ENCODE measurements at places on chromosomes 5 and 9.
A peak's percentile ranks its signal among the peaks of the same experiment; 100 is the strongest.

DNA sequence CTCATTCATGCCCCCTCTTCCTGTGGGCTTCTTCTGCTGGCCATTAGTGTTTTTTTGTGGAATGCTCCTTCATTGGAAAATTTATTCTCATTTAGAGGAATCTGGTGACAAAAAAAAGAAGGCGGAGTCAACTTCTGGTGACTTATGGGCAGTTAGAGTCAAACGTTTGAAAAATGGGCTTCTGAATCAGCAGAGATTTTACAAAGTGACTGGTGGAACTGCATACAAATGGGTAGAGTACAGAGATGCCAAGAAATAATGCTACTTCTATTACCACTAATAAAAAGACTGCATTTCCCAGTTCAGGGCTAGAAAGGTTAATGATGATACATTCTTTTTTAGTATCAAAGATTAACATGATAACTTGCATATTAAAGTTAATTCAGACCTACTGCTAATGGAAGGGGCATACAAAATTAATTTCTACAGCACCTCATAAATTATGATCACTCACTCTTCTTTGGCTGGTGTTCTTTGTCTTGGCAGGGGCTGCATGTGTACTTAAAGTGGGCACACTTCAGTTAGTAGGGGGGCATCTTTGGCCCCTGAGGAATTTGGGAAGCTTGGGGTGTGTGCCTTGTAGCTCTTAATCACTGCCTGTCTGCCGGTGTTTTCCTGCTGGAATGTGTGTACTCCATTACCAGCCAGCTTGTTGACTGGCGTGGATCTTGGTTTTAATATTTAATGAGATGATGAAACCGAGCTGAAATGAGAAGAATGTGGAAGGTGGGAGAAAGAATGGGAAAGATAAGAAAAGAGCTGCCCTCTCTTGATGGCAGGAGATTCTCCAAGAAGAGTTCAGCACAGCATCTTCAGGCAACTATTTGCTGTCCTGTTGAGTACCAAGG lies 148.9 kb downstream of the DOCK2 start:
- DNase-seq, result no peak

GRCh38 chr5:173913686-173914321 lies 25.7 kb downstream of the CPEB4 start:
- DNase-seq, result no peak

DNA sequence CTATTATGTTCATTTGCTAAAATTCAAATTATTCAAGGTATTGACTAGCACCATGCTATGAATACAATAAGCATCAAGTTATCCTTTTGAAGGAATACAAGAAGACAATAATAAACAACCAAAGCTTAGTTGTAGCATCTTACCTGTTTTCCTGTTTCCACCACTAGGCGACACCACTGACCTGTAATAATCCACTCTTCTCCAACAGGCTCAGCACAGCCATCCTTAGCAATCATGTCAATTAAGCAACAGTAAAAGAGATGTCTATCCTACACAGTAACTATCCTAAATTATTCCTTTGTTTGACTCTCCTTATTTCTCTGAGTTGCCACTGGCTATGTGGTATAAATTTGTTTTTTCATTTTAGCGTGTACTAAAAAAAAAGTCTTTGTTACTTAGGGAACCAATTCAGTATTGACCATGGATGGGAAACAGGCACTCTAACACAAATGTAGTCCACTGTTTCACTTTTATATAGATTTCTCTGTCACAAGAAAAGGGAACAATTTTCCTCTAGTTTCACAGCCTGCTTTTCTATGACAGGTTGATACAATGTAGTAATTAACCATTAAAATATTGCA lies 46.2 kb downstream of the PCA3 start:
- DNase-seq, result no peak

GRCh38 chr9:34929506-34930102 lies 28.5 kb upstream of the PHF24 start:
- peak; percentile 49 for DNase-seq

- DNase-seq, result no peak
Observed at GRCh38 chr9:31759703-31760102, 624.7 kb upstream of the ACO1 start.

DNA sequence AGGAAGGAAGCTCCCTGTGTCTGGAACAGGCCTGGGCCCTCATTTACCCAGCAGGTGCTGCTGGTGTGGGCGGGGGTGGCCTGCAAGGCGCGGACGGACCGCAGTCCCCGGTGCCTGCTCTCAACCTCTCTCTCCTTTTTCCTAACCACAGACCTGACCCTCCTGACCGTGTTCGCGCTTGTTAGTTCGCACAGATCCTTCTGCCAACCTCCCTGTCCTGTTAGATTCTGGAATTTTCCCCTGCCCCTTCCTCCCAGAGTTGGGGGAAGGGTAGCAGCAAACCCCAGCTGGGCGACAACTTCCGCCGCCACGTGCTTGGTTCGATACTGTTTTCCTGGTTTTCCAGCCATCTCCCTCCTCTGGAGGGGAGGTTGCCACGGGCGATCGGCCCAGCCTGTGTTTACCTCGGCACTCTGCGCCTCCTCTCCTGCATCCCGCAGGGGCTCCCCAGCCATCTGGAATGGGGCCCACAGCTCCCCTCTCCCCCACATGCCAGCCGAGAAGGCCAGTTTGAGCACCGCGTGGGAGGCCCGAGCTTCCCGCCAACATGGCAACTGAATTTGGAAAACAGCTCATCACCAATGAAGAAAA lies 70.8 kb upstream of the UNC5A start:
- peak; percentile 8 for DNase-seq

DNA sequence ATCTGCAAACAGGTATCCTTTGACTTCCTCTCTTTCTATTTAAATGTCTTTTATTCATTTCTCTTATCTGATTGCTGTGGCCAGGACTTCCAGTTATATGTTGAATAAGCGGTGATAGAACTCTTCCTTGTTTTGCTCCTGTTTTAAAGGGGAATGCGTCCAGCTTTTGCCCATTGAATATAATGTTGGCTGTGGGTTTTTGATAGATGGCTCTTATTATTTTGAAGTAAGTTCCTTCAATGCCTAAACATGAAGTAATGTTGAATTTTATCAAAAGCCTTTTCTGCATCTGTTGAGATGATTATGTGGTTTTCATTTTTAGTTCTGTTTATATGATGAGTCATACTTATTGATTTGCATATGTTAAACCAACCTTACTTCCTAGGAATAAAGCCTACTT lies 300.5 kb upstream of the CTNND2 start:
- DNase-seq, result no peak

DNA sequence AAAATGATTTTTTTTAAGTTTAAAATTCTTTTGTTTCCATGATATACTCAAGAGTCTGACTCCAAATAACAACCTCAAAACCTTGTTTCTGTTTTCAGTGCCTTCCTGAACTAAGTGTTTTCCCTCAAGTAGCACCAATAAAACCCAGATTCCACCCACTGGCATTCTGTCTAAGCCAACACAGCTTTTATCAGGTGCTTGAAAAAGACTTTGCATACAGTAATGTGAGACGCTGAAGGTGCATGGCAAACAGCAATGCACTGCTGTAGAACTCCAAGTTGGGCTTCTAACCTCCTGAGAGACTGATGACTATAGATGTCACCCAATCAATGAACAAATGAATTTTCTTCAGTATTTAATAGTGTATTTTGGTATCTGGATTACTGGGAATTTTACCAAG lies 95.7 kb downstream of the NFIB start:
- no peak for DNase-seq

- DNase-seq, result no peak
Observed at GRCh38 chr9:106970219-106970975, 107.4 kb downstream of the ZNF462 start.

GRCh38 chr5:91302305-91302704 lies 80.8 kb downstream of the ARRDC3 start:
- no peak for DNase-seq

- DNase-seq, result peak; percentile 55
Observed at GRCh38 chr5:40277161-40277906, 402.4 kb upstream of the PTGER4 start.

GRCh38 chr5:133473291-133473690 lies 139.1 kb downstream of the FSTL4 start:
- DNase-seq, result no peak

GRCh38 chr5:61280205-61280604 lies 51.9 kb upstream of the ZSWIM6 start:
- no peak for DNase-seq

DNA sequence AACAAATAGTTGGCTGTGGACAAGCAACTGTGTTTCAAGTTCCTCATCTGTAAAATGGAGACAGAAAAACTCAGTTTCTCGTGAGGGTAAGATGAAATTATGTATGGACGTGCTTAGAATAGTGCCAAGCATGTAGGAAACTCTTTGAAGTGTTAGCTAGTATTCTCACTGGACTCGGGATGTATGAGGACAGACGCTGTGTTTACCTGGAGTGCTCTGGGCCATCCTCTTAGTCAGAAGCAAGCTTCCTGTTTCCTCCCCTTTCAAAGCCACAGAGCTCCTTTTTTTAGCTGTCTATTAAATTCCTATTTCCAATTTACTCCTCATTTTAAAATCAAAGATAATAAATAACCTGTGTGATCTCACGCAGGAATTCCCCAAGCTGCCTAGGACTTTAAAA lies 23.8 kb upstream of the IQGAP2 start:
- no peak for DNase-seq

GRCh38 chr9:20043461-20043860 lies 254.6 kb upstream of the SLC24A2 start:
- no peak for DNase-seq

- no peak for DNase-seq
Observed at GRCh38 chr5:175214152-175214551, 229.8 kb downstream of the DRD1 start.

- no peak for DNase-seq
Observed at GRCh38 chr9:20302197-20302596, 320.1 kb downstream of the MLLT3 start.

- DNase-seq, result no peak
Observed at GRCh38 chr5:31397926-31398557, 133.9 kb downstream of the DROSHA start.

- DNase-seq, result no peak
Observed at GRCh38 chr5:14572385-14572784, 9.2 kb upstream of the OTULINL start.

DNA sequence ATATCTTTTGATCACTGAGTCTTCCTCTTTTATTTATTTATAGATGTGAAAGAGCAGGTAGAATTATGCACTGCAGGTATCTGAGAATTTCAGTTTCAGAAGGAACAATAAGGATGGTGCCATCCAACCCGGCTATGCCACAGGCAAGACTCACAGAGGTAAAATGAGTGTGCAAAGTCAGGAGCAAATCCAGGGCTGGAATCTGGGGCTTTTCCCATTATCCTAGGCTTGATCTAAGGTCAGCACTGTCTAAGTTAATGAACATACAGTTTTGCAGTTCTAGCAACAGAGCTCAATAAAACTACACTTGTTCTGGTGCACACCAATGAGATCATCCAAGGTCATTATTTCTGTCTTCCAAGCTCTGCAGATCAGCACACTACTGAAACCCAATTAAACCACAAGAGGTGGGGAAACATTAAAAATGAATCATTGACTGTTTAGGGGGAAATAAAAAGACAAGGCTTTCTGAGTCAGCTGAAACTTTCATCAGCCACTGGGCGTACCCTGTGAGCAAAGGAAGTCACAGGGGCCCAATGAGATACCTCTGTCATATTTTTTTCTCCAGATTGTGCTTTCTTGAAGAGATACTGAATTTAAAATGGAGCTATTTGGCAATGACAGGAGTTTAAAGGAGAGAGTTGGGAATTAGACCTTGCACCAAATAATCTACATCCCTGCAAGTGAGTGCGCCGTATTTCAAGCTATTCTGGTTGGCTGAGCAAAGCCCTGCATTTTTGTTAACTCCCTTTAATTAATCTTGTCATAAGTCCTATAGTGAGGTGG lies 662.2 kb upstream of the ZNF608 start:
- DNase-seq, result no peak

DNA sequence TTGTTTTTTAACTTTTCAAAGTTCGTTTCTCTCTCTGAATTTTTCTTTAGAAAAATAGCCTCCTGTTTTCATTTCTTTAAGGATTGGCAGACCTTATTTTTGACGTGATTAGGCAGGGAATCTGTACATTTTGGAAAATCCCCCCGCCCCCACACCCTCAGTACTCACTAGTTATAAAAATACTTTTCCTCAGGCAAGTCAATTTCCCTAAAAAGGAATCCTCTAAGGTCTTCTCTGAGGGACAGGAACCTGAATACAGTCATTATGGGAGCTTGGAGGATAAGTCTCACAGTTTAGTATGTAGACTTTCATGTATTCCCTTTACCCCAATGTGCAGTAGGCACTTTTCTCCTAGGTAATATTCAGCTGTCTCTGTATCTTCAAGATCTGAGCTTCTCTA lies 3.9 kb upstream of the FER start:
- no peak for DNase-seq

GRCh38 chr5:175797521-175798038 lies 73.8 kb upstream of the CPLX2 start:
- no peak for DNase-seq

DNA sequence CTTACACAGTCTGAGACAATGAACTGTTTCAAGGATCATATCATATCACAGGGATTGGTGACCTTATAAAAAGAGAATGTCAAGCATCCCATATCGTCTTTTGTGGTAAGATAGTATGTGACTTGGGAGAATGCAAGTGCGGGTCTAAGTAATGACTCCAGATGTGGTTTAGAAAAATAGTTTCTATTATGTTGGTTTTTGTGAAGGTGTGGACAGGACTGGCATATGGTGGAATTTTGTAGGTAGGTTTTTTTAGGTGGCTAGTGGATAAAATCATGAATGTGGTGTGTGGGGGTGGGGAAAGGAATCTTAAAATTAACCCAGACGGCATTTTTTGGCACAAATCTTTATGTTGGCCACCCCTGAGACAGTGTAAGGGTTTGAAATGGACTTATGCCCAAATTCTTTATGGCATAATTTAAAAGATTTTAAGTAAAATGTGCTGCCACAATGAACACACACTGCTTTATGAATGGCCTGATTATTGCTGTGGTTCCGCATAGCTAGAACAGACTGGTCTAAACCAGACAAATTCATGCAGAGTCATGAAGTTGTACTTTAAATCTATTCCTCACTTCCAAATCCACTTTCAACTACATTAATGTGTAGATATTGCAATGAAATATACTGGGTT lies 204.8 kb upstream of the HAPLN1 start:
- no peak for DNase-seq

DNA sequence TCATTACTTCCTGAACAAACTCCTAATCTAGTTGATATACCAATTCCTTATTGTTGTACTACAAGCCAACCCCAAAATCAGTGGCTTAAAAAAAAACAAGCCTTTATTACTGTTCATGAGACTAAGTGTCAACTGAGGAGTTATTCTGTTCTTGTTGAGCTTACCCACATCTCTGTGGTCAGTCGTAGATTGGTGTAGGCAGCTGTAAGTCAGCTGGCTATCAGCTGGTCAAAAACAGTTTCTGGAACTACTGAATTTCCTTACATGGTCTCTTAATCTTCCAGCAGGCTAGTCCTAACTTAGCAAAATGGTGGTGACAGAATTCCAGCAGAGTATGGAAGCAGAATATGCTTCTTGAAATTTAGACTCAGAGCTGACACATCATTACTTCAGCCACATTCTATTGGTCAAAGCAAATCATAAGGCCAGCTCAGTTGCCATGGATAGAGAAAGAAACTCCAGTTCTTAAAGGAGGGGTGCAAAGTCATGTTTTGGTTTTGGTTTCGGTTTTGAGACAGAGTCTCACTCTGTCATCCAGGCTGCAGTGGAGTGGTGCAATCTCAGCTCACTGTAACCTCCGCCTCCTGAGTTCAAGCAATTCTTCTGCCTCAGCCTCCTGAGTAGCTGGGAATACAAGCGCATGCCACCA lies 386.1 kb upstream of the MPDZ start:
- DNase-seq, result no peak

Measured in activated T-cell treated with anti-CD3 and anti-CD28 coated beads, Interleukin-2, amount 50 U/mL, for 48 hours (primary cell).